ENCODE measurements at places on chromosomes 7 and 10.

GRCh38 chr7:131109759-131110296, 217.8 kb upstream of the MKLN1 start:
- peak; percentile 97 for DNase-seq

DNA sequence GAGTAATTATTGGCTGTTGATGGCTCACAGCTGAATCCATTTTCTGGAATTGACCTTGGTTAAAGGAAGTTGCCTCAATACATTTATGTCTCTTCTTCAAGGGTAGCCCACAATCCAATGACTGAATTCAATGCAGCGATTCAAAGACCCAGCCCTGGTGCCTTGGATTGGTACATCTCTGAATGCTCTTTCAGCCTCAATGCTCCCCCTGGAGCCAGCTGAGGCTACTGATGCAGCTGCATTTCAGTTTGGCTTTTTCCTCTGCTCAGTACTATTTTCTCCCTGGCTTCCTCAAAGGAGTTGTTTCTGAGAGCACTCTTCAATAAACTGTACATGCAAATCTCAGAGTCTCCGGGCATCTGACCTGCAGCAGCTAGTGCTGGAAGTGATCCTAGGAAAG, 633 bp upstream of the EBLN1 start:
- no peak for DNase-seq

DNA sequence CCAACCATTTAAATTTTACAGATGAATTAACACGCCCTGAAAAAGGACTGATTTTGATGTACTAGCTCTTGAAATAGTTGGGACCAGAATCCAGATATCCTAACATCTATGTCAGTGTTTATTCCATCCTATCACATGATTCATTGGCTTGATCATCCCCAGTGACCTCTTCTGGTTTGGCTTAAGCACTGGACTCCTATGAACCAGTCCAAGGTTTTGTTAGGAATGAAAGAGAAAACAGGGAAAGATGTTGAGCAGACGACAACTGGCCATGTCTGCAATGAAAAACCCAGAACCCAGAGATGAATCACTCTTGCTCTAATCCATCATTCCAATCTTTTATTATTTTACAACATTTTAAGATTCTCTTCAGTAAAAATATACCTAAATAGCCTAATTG, 1080.9 kb downstream of the SORCS1 start:
- DNase-seq = no peak

- no peak for DNase-seq
Observed at GRCh38 chr7:47634273-47634672, 52.4 kb upstream of the TNS3 start.

DNA sequence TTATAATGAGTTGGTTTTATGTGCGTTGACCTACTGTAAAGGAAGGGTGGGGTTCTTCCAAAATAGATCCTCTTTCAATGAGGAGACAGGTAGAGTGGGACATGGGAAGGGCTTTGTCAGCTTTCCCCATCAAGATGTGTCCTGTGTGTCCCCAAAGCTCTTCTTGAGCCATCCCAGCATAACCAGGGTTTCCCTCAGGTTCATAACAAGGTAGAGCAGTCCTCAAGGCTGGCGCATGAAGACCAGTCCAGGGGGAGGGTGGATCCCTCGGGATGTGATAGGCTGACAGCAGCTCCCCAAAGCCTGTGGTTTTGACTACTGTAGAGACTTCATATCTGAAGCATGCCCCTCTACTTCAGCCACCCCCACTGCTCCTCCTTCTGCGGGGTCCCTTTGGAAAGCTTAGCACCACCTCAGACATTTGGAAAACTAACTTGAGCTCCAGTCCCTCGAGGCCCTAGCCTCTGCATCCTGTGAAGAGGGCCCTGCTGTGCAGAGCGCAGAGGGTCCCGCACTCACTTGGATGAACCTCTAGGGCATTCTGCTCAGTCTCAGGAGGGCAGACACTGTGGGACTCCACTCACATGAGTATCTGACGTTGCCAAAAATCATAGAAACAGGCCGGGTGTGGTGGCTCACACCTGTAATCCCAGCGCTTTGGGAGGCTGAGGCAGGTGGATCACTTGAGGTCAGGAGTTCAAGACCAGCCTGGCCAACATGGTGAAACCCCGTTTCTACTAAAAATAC, 1.1 kb upstream of the GIMAP8 start:
- DNase-seq = no peak

DNA sequence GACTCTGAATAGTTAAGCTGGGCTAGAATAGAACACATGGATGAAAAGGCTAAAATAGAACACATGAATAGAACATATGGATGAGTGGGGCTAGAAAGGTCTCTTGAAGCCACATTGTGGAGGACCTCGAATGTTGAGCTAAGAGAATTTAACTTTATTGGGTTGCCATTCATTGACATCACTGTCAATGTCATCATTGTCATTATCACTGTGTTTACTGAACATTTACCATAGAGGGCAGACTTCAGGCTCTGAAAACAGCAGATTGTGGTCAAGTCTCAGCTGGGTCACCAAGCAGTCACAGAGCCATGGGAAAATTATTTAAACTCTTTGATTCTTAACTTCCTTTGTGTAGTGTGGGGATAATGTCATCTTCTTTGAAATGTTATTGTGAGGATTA, 80.4 kb downstream of the WDFY4 start:
- DNase-seq = no peak

- peak; percentile 41 for DNase-seq
Observed at GRCh38 chr7:79403451-79403850, 50.0 kb downstream of the MAGI2 start.

DNA sequence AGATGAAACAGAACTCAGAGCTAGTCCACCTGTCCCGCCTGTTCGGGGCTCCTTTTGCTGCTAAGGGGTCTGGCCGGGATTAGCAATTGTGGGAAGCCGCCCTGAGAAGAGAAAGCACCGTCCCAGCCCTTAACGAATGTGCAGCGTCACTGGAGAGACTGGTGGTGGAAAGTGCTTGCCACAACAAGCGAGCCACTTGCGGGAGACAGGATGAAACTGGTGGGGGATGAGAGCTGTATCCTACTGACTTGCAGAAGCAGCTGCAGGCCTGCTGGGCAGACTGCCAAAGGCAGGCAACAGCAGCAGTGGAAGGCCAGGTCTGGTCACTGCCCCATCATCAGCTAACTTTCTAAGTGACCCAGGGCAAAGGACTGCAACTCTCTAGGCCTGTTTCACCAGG, 95.4 kb downstream of the FAM53B start:
- DNase-seq = peak; percentile 92

DNA sequence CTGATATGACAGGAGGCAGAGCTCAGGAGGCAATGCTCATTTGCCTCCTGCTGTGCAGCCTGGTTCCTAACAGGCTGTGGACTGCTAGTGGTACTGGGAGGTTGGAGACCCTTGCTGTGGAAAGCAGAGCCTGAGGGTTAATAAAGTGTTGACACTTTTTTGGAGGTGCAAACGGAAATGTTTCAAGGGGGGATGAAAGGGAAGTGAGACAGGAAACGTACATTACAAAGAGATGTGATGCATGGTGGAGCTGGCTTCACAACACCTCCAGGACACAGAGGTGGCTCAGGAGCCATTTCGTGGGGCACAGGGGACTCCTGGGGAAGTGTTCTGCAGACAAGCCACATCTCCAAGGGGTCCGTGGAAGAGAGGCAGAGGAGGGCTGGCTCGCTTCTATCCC, 137.6 kb upstream of the SVIL start:
- no peak for DNase-seq

DNA sequence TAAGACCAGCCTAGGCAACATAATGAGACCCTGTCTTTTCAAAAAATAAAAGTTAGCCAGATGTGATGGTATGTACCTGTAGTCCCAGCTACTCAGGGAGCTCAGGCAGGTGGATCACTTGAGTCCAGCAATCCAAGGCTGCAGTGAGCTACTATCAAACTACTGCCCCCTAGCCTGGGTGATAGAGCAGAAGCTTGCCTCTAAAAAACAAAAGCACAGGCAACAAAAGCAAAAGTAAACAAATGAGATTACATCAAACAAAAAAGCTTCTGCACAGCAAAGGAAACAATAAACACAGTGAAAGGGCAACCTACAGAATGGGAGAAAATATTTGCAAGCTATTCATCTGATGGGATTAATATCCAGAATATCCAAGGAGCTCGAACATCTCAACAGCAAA, 65.4 kb downstream of the FANK1 start:
- no peak for DNase-seq

DNA sequence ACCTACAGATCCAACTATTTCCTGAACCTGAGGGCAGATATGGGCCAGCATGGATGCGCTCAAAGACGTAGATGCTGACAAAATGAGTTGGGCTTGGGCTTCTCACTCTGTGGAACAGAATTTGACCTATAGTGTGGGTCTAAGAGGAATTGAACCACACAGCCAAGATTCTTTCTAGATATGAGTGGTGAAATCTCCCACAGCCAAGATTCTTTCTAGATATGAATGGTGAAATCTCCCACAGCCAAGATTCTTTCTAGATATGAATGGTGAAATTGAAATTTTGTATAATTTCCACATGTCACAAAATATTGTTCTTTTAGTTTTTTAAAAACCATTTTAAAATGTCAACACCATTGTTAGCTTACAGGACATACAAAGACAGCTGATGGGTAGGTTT, 215.4 kb upstream of the LRGUK start:
- no peak for DNase-seq

DNA sequence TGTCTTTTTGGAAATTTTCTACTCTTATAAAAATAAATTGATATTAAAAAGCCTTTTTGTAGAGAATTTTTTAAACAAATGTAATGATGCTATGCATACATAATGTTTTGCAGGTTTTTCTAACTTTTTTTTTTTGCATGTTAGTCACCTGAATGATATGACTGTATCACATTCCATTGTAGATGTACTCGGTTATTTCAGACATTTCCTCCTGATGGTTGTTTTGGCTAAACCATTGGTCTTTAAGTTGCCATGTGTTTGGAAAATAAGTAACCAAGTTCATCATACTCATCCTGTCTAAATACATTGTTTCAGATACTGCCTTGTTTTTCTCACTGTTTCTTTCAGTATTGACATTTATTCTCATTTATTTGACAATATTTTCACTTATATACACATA, 25.8 kb downstream of the NHLRC2 start:
- no peak for DNase-seq

GRCh38 chr7:105097619-105098018, 83.6 kb downstream of the KMT2E start:
- no peak for DNase-seq

GRCh38 chr10:57094083-57094482, 733.0 kb upstream of the ZWINT start:
- no peak for DNase-seq

DNA sequence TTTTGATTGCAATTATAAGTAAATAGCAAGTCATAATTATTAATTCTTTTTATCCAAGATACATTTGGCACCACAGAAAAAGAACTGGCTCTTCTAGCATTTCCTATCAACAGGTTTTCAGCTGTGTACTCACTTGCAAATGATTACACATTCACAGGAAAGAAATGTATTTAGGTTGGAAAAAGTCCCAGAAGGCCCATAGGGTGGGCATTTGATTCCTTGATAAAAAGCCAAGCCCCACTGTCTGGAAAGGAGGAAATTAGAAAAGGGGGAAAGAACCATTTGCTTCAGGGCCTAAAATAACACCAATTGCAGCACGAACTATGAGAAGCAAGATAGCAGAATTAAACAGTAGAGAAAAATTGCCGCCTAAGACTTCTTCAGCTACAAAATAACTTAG, 80.8 kb upstream of the COL1A2 start:
- DNase-seq = no peak

- DNase-seq = no peak
Observed at GRCh38 chr7:45401851-45402250, 172.3 kb upstream of the ADCY1 start.

GRCh38 chr7:117776224-117776623, 97.0 kb downstream of the CTTNBP2 start:
- no peak for DNase-seq

- DNase-seq = no peak
Observed at GRCh38 chr7:18788026-18788425, 292.5 kb downstream of the HDAC9 start.

DNA sequence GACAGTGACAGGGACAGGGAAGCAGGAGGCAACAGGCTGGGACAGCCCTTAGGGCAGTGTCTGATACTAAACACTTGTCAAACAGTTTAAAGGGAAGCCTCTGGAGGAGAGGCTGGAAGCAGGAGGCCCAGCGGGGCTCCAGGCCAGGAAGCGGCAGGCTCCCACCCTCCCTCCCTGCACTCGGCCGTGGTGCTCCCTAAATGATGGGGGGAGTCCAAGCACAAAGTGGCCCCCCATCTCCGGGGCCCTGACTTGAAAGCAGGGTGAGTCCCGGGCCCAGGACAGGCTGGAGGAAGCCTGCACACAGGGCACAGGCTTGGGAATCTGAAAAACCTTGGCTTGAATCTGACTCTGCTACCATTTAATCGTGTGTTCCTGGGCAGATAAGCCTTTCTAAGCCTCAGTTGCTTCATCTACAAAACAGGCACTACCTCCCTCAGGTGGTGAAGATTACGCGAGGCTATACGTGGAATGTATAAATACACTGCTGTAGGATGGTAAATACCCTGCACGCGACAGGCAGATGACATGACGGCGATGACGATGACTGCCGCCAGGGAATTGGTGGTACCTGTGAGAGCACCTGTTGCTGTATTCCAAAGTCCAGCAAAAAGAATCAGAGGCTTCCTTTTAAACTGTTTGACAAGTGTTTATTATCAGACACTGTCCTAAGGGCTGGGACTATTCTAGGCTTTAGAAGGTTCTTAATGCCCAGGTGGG, 34.1 kb downstream of the GBX1 start:
- peak; percentile 54 for DNase-seq

DNA sequence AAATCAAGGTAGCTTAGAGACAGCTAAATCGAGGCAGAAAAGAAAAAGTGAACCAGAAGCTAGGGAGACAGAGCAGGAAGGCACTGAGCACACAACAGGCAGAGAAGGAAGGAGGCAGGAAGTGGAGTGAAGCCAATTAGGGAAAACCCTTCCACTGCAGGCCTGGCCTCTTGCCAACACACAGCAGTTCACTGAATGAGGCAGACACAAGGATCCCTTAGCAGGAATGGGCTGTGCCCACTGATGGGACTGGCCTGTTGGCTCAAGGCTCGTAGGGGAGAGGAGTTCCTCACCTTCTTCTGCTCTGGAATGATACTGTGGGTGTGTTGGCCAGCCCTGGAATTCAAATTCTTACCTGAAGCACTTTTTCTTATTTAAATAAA, 220.3 kb upstream of the STK17A start:
- no peak for DNase-seq

GRCh38 chr7:25031007-25031406, 51.0 kb upstream of the OSBPL3 start:
- no peak for DNase-seq

GRCh38 chr10:95650232-95650631, 6.3 kb downstream of the ALDH18A1 start:
- DNase-seq = no peak

DNA sequence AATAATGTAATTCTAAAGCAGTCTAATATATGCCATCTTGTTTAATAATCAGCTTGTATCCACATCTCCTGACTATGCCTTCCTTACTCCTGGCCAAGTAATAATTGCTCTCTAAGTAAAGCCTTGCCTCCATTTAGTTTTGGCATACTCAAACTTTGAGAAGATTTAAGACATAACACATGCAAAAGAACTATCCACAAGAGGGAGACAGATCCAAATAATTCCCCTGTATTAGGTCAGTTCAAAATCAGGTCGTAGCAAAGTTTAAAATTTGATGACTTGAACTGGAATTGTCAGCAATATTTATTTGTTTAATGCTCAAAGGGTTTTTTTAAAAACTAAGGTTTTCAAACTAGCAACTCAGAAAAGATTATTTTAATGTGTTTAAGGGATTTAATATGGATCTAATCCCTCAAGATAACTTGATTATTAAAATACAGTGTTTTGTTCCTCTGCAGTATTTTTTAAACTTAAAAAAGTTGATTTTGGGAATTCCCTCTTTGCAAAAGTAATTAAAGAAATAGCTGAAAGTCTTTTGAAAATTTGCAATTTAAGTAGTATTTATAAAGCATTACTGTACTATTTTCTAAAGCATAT, 95.3 kb downstream of the HDAC9 start:
- DNase-seq = no peak

Measured in left lung (tissue), 14 donors.